ENCODE measurements at places on chromosomes 12 and 14. TPM values are rescaled to one million over a fixed set of nuclear protein-coding genes. Genes with fewer than 3 reads are reported as not detected.

GRCh38 chr12:131699434-131699833, 11.5 kb upstream of the SFSWAP start:
- no peak for DNase-seq

The GPR68 gene
- 0.90 TPM for total RNA-seq

- DNase-seq: no peak
Measured at GRCh38 chr12:18468246-18469075, 207.1 kb downstream of the PIK3C2G start.

GRCh38 chr12:46177837-46178608, 90.8 kb downstream of the SLC38A1 start:
- DNase-seq: no peak

- DNase-seq: no peak
Measured at GRCh38 chr12:76530516-76530915, 29.1 kb downstream of the OSBPL8 start.

- DNase-seq: peak; percentile 1
Measured at GRCh38 chr12:70052931-70053497, 190.2 kb upstream of the CNOT2 start.

GRCh38 chr12:75565795-75566194, 54.4 kb upstream of the KRR1 start:
- no peak for DNase-seq

The DACT1 gene
- total RNA-seq: 0.13 TPM

- DNase-seq: no peak
Measured at GRCh38 chr12:76201316-76201715, 116.8 kb upstream of the NAP1L1 start.

GRCh38 chr14:80926397-80927082, 15.0 kb downstream of the CEP128 start:
- DNase-seq: no peak

DNA sequence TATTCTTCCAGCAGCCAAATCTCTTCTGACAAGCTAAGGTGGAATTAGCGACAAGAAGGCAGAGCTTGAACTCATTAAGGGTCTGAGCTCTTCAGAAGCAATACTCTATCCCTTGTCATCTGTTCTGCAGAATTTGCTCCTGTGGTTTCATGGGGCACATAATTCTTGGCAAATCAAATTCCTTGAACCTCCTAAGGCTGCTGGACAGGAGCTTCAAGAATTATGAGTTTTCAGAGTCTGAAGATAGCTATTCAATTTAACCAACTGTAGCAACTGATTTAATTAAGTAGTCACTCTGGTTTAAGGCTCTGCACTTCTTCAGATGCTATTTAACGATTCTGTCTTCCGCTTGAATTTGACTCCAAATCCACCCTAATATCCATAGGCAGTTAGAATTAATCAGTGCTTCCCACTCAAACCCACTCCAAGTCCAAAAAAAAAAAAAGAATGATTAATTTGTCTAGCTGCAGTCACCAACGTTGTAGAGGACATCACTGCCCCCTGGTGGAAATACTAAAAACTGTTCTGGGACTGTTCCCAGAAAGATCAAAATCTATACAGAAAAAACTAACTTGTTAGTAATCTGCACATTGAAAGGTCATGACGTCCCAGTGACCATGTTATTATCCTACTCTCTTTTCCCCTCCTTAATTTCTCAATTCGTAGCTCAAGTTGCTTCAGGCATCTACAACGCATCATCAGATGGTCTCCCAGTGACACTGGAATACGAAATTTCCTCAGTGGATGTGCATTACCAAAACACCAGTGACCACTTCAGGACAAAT, 169.9 kb downstream of the KIF21A start:
- peak; percentile 10 for DNase-seq

DNA sequence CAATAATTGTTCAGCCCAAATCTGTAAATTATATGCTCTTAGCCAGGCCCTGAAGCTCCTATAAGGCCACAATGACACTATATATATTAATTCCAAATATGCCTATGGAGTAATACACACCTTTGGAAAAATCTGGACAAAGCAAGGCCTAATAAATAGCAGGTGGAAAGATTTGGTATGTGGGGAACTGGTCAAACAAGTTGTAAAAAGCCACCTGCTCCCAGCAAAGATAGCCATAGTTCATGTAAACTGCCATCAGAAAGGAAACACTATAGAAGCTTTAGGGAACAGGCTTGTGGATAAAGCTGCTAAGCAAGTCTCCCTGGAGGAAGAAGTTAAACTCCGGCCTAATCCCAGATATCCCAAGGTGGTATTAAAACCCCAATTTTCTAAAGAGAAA, 29.7 kb downstream of the PRMT8 start:
- DNase-seq: no peak

The EEA1 gene
- total RNA-seq: 11.0 TPM

- DNase-seq: no peak
Measured at GRCh38 chr14:93984070-93984469, 7.7 kb upstream of the ASB2 start.

GRCh38 chr14:68318828-68319227, 474.0 kb downstream of the ZFP36L1 start:
- peak; percentile 34 for DNase-seq

- DNase-seq: no peak
Measured at GRCh38 chr12:46266382-46266791, 2.5 kb downstream of the SLC38A1 start.

DNA sequence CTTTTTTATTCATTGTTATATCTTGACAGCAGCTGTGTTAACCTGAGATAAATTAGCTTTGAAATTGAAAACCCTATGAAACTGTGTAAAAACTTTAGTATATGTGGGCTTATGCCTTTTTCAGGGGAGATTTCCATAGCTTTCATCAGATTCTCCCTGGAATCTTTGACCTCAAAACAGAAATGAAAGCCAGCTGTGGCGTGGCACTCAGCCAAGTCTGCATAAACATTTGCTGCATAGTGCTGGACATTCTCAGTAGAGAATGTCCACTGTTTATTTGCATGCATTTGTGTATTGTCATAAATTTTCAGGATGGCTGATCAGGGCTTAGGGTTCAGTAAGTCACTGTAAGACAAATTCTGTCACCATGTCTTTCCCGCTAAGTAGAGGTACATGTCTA, 115.3 kb upstream of the NAP1L1 start:
- DNase-seq: peak; percentile 44

- DNase-seq: no peak
Measured at GRCh38 chr12:113889891-113890581, 76.1 kb downstream of the RBM19 start.

DNA sequence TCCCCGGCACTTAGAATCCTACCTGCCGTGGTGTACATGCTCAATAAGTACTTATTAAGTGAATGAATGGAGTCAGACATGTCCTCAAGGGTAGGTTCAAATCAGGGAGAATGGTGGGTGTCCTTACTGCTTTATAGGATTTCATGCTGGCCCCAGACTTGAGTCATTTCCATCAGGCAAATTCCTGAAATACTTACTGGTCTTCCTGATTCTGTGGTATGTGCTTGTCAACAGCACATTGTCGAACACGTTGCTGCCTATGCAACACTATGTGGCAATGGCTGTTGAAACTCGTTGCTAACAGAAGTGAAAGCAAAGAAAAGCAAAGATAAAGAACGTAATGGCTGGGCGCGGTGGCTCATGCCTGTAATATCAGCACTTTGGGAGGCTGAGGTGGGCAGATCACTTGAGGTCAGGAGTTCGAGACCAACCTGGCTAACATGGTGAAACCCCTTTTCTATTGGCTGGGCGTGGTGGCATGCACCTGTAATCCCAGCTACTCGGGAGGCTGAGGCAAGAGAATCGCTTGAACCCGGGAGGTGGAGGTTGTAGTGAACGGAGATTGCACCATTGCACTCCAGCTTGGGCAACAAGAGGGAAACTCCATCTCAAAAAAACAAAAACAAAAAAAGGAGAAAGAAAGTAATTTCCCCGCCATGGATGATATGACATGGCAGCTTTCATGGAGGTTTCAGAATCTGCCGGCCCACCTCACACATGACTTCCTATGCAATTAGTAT, 214.9 kb downstream of the ZFP36L1 start:
- DNase-seq: peak; percentile 97

- no peak for DNase-seq
Measured at GRCh38 chr12:131987552-131987951, 37.8 kb downstream of the EP400 start.

GRCh38 chr14:79225815-79226214, 985.5 kb downstream of the DIO2 start:
- no peak for DNase-seq

GRCh38 chr14:55274146-55274545, 2.9 kb downstream of the FBXO34 start:
- DNase-seq: no peak

GRCh38 chr12:44078273-44078672, 242.4 kb downstream of the TMEM117 start:
- DNase-seq: no peak

The IAPP gene
- total RNA-seq: not detected

DNA sequence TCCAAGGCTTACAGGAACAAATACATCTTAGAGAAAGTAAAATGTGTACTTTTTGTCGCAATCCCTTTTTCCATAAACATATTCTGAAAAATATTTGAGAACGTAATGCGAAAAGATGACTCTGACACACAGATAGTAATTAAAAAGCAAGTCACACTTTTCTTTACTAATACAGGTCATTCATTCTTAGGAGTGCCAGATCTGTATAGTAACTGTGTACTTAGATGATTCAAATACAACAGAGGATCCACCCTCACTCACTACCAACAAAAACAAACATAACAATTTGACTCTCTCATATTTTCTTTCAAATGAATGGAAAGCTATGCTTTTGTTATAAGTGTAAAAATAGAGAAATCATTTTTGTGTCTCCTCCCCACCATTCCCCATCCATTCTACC, 795.4 kb downstream of the SLC6A15 start:
- DNase-seq: no peak

DNA sequence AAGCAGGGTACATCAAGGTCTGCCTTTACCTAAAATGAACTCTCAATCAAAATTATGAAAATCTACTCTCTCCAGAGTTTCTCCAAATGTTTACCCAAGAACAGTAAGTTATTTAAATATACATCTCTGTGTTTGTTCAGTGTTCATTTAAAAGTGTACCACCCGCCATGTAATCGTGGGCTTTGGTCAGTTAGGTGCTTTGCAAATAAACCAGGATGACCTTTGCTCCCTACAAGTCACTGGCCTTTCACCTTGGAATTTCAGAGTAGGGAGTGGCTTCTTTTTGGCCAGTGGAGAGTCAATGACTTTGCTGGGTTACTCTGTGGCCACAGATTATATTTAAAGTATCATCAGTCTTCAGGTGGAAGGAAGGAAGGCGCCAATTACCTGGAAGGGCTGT, 74.6 kb upstream of the PTPRB start:
- no peak for DNase-seq

- no peak for DNase-seq
Measured at GRCh38 chr12:126358806-126359205, 1293.6 kb downstream of the AACS start.

DNA sequence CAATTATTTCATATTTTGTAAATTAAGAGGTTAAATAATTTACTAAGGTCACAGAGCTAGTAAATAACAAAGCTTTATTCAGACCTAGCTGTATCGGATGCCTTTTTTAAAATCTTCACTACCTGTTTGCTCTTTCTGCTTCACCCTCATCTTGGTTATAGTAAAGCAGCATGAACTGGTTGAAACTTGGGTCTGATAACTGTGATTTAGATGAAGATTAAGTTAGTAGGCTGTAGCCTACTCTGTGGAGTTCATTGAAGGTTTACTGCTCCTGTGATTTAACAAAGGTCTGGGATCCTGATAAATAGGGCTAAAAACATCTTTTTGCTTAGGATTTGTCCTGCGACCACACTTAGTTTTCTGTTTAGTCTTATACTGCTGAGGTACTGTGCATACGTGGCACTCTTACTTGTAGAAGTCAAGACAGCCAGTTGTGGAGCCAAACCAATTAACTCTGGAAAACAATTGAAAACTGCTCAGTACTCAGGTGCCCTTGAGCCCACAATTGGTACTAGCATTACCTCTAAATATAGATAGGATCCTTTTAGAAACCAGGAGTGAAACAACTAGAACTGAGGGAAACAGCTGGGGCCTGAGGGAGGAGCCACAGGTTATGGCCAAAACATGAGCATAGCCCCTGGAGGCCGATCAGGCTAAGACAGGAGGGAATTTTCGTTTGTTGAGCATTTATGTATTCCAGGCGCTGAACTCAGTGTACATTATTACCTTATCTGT, 2.3 kb downstream of the SPATS2 start:
- DNase-seq: peak; percentile 58

The ANAPC7 gene
- 31.5 TPM for total RNA-seq

DNA sequence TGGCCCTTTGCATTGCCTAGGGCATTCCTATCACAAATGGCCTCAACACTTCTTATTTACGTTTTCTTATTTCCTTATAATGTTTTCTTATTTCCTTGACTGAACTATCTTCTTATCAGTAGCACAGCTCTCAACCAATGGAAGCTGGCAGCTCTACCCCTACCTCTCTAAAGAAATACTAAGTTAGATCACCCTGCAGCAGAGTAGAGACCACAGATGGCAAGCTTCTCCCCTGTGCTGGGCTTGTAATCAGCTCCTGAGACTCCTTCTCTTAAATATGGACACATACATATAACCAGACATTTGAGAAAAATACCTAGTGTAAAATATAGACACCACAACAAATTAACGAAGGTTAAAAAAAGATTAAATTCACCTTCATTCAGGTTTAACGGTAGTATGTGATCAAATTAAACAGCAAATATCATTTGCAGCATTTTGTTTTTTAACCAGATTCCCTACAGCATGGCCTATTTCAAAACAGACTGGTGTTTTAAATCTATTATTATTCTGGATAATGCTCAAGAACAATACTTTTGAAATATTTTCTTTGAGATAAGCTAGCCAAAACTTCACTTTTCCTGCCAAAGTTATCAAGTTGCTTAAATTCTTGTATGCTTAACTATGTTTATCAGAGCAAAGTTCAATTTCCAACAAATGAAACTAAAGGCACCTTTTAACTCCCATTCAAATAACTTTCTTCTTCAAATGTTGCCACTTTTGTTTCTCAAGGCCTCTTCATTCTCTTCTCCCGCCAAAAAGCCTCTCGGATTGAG, 54.3 kb downstream of the SLC41A2 start:
- peak; percentile 2 for DNase-seq
